Urinary bladder (tissue), 4 donors: ENCODE measurements at places on chromosomes 5 and 9. TPM values are rescaled to one million over a fixed set of nuclear protein-coding genes. Genes with fewer than 3 reads are reported as not detected.

- DNase-seq = no peak
Observed at GRCh38 chr5:172707285-172708182, 63.5 kb downstream of the DUSP1 start.

DNA sequence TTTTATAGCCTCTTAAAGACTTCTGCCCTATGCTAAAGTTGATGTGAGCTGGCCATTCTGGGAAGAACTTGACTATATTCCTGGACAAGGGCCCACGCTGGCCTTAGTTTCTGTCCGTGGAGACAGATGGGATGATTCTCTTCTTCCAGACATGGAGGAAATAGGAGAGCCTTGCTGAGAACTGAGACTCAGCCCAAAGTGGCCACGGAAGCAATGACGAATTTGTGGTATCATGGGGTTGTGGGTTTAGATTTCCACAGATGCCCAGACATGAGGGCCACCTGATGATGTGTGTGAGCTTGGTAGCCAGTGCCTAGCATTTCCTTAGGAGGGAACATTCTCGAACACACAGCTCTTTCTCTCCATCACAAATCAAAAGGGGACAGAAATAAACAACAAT lies 309.1 kb downstream of the NSG2 start:
- DNase-seq = no peak

The TRIM36 gene
- total RNA-seq = 1.8 TPM

The LIFR gene
- 190 TPM for total RNA-seq

The SERINC5 gene
- total RNA-seq = 48.7 TPM

The PCDHGC5 gene
- 3.7 TPM for total RNA-seq

DNA sequence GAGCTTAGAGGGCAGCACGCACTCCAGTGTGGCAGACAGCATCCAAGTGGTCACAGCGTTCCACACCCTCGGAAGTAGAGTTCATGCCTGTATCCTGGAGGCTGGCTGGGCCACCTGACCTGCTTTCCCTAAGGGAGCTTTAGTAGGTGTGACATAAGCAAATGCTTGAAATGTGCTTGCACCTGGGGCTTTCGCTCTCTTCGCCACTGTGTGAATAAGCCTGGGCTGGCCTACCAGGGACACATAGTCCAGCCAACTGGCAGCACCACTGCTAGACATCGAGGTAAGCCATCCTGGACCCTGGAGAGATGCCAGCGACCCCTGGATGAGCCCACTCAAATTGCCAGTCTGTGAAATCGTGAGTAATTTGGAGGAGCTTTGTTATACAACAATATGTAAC lies 24.9 kb upstream of the IRX4 start:
- DNase-seq = no peak

DNA sequence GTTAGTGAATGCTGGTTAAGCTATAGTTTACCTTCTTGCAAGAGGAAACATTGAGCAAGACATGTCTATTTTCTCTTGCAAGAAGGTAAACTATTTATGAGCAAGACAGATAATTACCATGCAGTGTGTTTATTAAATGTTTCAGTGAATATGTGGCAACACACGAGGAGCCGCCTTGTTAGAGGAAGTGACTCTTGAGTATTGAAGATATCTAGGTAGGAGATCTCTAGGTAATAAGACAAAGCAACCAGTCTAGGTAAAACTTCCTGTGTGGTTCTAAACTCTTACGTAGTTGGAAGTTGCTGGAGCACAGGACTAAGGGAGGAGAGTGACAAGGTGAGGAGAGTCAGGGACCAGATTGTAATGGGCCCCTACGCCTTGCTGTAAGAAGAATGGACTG lies 16.8 kb downstream of the SKP2 start:
- no peak for DNase-seq

The PRRC2B gene
- 78.7 TPM for total RNA-seq

DNA sequence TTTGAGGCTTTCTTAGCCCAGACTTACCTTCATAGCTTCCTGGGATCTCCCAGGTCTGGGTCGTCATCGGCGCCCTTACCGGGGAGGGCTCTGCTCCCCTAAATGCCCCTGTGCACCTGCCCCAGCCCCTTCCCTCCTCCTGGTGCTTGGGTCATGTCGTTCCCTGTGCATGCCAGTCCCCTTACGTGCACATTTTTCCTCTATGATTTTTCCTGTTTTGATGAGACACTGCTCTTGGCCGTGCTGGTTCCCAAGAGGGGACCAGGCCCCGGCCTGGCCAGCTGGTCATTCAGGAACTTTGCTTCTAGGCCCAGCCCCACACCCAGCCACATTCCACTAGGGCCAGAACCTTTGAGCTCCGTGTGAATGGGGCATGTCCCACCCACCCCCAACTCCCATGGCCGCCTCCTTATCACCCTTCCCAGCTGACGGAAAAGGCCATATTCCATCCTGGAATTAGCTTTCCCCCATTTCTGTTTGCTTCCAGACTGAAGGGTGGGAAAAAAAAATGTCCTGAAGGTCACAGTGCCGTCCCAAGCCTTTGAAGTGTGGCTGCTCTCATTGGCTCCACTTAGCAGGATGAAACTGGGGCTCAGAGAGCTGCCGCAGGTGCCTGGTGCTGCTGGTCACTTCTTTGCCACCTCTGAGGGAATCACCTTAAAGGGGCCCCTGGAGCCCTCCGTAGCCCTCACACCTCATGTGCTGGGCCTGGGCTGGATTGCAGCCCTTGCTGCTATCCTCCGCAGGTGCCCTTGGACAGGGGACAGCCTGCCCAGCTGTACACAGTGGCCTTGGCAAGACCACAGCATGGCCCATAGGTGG lies 25.1 kb downstream of the ERGIC1 start:
- DNase-seq = no peak

The CARTPT gene
- not detected for total RNA-seq

- DNase-seq = no peak
Observed at GRCh38 chr5:142398730-142399055, 73.9 kb upstream of the SPRY4 start.

DNA sequence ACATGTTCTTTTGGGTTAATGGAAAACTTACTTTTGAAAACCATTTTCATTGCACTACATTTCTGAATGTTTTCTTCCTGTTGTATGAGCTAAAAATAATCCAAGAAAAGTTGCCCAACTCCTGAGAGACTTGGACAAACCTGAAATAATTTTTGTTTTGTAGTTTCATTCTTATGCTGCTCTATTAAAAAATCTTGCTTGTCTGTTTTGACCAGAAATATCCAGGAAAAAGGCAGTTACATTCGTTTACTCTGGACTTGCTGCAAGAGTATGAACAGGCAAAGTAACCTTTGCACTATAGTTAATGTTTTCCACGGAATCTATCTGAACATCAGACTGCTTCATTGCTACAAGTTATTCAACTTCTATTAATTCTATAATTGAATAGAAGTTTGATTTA lies 200.1 kb upstream of the DAB2 start:
- DNase-seq = no peak

The BAAT gene
- not detected for total RNA-seq

The ENTPD2 gene
- 6.4 TPM for total RNA-seq

The SLC6A19 gene
- not detected for total RNA-seq

DNA sequence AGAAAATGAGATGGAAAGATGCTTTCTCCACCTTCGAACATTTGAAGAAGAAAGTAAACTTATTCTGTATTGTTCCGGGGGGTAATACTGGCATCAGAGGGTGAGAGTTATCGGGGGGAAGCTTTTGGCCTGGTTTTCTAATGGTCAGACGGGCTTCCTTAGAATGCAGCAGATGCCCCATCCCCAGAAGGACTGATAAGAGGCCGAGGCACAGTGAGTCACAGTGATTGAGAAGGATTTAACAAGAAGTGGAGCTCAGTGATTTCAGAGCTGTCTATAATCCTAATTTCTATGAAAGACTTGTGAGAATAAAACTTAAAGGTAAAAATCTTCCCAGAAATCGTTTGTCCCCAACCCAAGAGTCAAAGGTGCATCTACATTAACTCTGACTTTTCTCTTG lies 123.9 kb downstream of the DOCK8 start:
- no peak for DNase-seq

GRCh38 chr9:32398207-32398606 lies 13.8 kb downstream of the ACO1 start:
- DNase-seq = no peak

The CDKN2B gene
- 1.8 TPM for total RNA-seq

- DNase-seq = no peak
Observed at GRCh38 chr5:14173377-14174229, 30.5 kb downstream of the TRIO start.

The MAN1B1 gene
- 29.1 TPM for total RNA-seq

DNA sequence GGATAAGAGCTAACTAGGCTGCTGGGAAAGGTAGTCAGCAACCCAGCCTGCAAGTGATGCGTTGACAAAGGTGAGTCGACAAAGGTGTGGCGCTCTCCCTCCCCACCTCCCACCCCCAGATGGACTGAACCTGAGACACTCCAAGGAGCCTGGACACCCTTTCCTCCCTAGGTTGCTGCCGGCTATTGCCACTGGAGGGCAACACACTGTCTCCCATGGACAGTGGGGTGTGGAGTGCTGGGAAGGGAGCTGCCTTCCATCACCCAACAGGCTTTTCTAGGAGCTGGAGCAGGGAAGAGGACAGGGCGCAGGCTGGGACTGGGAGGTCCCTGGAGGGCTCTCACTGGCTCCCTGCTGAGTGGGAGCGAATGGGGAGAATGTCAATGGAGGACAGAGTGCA lies 75.4 kb upstream of the ARAP3 start:
- no peak for DNase-seq

DNA sequence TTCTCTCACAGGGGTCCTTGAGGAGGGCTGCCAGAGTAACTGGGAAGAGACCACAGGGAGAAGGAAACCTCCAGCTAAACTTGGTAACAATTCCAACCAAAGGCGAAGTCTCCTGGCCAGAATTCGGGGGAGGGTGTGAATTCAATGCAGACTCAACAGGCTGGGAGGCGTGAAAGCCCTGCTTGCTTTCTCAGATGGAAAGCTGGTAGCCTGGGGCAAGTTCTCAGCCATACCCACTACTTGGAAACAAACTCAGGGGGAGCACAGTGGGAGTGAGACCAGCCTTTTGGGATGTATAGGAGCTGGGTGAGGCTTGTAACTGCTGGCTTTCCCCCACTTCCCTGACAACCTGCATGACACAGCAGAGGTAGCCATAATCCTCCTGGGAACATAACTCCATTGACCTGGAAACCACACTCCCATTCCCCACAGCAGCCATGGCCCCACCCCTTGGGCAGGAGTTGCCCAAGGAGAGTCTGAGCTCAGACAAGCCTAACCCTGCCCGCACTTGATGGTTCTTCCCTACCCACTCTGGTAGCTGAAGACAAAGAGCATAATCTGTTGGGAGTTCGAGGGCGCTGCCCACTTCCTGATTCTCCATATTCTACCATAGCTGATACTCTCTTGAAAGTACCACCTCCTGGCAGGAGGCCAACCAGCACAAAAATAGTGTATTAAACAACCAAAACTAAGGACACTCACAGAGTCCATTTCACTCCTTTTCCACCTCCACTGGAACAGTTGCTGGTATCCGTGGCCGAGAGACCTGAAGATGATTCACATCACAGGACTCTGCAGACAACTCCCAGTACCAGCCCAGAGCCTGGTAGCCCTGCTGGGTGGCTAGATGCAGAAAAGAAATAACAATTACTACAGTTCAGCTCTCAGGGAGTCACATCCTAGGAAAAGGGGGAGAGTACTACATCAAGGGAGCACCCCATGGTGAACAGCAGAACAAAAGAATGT lies 123.8 kb downstream of the FAM170A start:
- no peak for DNase-seq

GRCh38 chr5:56507351-56507930 lies 274.3 kb upstream of the ANKRD55 start:
- no peak for DNase-seq

The ADRB2 gene
- total RNA-seq = 3.0 TPM

GRCh38 chr5:42828671-42829070 lies 17.0 kb upstream of the SELENOP start:
- no peak for DNase-seq
